ENCODE measurements at places on chromosomes 5 and 9.

GRCh38 chr5:64792469-64792868 lies 23.7 kb downstream of the CWC27 start:
- no peak for DNase-seq

DNA sequence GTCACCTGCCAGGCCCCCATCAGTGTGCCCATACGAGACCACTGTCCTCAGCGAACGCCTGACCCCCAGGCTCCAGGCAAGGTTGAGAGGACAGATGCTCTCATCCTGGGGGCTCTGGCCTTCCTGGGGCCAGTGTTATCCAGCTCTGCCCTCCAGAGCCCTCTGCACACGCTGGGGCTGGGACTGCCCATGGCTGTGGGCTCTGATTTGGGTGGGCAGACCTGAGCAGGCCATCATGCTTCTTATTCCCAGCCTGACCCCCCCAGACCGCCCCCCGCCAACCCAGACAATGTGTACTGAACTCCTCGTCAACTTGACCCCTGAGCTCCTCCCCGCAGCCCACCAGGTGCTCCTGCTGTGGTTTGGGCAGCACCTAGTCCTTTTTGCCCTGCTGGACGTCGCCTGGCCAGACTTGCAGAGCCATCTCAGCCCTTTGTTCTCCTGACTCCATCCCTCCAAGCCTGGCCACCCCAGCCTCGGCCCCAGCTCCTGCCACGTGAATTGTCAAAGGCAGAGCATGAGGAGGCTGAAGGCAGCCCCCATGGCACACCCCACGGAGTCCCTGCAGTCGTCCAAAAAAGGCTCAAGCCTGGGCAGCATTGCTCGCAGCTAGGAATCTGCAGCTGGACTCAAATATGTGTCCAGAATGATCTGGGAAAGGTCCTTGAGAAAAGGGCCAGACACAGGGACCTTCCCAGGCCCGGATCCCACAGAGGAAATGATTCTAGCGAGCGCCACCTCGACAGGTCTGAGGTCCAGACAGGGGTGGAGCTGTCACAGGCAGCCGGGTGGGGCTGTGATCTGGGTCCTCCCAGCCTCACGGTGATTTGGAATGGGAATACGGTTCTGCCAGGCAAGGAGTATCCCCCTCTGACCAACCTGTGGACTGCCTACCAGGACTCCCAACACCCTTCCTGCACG lies 87.0 kb downstream of the ADAMTS2 start:
- no peak for DNase-seq

DNA sequence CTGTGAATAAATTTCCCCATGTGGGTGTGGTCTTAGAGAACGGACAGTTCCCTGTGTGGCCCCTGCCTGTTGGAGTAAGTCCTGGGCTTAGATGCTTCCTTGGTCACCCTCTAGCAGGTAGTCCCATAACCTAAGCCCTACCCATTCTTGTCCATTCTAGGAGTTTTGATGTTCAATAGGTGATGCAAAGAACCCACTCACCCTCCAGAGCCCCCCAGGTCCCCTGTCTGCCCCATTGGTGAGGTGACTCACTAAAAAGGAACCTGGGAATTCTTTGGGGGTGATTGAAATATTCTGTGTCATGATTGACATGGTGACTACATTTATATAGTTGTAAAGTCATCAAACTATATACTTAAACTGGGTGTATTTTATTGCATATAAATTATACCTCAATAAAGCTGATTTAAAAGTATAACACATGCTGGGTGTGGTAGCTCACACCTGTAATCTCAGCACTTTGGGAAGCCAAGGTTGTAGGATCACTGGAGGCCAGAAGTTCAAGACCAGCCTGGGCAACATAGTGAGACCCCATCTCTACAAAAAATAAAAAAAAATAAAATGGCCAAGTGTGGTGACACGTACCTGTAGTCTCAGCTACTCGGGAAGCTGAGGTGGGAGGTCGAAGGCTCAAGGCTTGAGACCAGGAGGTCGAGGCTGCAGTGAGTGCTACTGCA lies 20.8 kb upstream of the GTF3C5 start:
- no peak for DNase-seq

- DNase-seq = no peak
Observed at GRCh38 chr9:4393806-4394523, 94.1 kb upstream of the GLIS3 start.

- DNase-seq = no peak
Observed at GRCh38 chr5:54274944-54275343, 35.4 kb downstream of the ARL15 start.

Data from NCI-H748 treated with DMSO at 0.1 percent for 48 hours (cell line).